Activated CD4-positive, alpha-beta T cell treated with anti-CD3 and anti-CD28 coated beads, Interleukin-10, Interleukin-2, amounts not matched to agents 100 ng/mL and 50 ng/mL, durations not matched to agents 16 hours and 8 hours (primary cell): ENCODE measurements at places on chromosomes 11 and 22.
A peak's percentile ranks its signal among the peaks of the same experiment; 100 is the strongest.

DNA sequence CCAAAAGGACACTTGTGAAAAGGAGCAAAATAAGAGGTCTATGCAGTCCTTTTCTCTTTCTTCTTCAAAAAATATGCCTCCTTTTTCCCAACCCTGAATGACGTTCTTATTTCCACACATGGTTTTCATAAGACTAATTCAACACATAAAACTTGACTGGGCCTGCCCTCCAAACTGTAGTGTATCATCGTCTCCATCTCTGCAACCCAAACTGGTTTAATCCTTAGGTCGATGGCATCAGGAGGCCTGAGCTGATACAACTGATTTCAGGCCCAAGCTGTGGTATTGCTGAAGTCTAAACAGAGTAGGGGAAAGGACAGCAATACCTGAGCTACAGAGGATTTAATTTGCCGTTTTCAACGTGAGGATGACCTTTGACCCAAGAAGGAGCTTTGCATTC is 130.0 kb upstream of the MTNR1B start:
- no peak for DNase-seq

DNA sequence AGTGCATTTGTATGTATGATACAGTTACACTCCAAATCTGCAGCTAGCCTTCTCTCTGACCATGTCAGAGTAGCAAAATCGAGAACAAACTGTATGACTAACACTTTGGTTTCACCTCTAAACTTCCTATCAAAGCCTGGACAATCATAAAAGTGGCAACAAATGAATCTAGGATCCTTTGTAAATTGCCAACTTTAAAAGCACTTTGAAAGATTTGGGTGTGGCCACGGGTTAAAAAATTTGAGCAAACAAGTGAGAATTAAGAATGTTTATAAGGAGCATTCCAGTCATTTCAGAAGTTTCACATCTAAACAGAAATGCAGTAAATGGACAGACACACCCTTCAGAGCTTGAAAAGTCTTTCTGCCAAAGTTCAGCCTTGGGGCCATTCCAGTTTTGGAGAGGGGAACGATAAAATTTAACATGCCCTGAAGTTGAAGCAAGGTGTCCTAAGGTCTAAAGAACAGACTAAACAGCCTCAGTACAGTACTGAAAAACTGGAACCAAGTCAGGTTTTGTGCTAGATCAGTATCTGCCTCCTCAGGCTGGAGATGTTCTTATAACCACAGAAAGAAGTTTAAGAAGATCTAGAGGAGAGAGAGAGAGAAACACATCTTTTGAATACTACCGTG is 181.9 kb upstream of the BDNF start:
- DNase-seq = no peak

DNA sequence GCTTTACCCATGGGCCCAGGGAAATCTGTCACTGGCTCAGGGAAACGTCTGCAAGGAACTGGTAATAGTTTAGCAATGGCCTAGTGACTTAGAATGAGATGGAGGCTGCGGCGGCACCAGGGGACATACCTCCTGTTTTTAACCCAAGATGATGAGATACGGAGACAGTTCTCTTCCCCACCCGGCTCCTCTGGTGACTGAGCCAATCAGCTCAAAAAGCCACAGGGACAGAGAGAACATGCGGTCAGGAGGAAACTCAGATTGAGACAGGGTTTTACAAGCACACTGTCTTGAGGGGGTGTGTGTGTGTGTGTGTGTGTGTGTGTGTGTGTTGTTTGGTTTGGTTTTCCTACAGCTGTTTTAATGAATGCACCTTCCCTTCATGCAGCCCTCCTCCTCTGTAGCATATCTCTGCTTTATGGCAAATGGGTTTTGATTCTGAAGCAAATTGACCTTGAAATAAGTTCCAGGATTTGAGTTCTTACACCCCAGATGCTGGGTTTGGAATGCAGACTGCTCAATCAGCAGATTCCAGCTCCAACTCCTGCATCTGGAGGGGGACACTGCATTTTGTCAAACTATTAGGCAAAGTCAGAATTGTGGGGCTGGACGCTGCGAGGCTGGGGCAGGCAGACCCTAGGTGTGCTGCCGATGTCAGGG is 246.2 kb downstream of the NTM start:
- peak; percentile 19 for DNase-seq

DNA sequence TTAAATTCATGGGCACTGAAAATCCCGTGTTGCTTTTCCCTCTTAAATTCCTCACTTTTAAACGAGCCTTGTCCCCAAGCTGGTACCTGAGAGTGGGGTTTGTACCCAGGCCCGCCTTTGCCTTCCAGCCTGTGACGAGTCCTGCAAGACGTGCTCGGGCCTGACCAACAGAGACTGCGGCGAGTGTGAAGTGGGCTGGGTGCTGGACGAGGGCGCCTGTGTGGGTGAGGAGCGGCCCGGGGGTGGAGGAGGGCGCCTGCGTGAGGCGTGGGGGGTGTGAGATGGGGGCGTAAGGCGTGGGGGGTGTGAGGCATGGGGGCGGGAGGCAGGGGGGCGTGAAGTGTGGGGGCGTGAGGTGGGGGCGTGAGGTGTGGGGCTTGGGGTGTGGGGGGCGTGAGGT is 4.0 kb downstream of the CRELD2 start:
- DNase-seq = no peak

- DNase-seq = no peak
Measured at GRCh38 chr11:119880143-119880542, 151.1 kb upstream of the NECTIN1 start.

GRCh38 chr11:45769960-45770359 is 35.0 kb upstream of the SLC35C1 start:
- no peak for DNase-seq

- no peak for DNase-seq
Measured at GRCh38 chr11:112610494-112610893, 349.8 kb upstream of the PLET1 start.

DNA sequence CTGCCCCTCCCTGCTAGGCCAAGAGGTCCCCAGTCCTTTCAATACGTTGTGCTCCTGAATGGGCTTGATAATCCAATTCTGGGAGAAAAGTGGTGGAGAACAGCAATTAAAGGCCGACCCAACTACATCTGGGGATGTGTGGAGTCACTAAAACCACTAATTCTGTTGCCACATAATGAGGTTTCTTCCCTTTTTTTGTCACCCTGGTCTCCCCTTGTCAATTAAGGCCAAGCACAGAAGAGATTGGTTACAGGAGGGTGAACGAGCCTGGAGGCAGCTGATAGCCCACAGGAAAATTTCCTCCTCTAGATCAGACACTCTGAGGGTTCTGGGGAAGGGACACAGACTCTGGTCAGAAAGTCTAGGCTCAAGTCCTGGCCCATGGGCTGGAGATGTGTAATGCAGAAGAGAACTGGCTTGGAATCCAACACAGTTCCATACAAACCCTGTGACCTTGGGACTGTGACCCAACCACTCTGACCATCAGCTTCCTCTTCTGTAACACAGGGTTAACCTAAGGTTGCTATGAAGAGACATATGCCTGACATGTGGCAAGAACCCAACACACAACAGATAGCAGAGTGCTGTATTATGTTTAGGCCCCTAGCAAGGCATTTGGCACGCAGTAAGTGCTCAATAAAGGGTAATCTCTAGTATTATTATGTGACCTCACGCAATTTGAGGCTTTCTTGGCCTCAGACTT is 146.4 kb downstream of the CHST1 start:
- no peak for DNase-seq

- no peak for DNase-seq
Measured at GRCh38 chr11:1493650-1494244, 7.2 kb upstream of the MOB2 start.

DNA sequence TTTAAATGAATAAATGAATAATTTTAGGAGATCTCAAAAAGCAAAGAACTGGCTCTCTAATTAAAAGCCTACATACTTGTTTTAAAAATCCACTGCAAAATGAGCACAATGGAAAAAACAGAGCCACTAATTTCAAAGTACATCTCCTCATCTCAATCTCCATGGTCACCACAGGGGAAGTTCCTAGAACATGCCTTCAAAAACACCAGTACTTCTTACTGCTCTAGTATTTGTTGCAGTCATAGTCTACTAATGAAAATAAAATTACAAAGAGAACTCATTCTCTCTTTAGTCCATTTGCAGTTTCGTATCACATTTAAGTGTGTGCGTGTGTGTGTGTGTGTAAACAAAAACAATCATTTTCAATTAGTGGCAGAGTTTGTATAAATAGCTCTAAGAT is 54.0 kb downstream of the PIK3C2A start:
- DNase-seq = no peak
